ENCODE measurements at places on chromosomes 3 and 15. TPM values are rescaled to one million over a fixed set of nuclear protein-coding genes. Genes with fewer than 3 reads are reported as not detected.

DNA sequence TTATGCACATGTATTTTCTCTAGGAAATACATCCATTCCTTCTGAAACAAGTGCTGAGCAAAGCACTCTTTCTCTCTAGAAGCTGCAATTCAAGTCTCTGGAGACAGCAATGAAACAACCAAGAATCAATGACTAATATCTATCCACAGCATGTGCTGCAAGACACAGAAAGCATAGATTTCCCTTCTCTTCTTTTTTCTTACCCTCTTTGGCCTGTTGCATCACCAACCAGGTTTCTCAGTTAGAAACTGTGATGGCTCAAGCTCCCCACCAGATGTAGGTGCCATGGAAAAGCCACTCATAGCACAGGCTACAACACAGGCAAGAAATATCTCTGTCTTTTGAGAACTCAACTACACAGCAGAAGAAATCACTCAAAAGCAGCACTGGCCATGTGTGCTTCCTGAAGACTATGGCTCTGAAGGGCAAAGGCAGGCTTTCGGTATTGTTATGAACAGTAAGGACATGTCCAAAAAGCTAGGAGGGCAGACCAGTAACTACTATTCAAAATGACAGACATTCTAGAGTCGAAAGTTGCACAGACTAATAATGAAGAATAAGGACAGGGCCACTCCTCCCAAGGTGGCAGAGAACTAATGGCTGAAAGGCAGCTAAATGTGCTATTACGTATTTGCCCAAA, 15.5 kb downstream of the ZDHHC3 start:
- DNase-seq: no peak

SGO1 gene
- not detected for total RNA-seq

IL16 gene
- 2.9 TPM for total RNA-seq

DNA sequence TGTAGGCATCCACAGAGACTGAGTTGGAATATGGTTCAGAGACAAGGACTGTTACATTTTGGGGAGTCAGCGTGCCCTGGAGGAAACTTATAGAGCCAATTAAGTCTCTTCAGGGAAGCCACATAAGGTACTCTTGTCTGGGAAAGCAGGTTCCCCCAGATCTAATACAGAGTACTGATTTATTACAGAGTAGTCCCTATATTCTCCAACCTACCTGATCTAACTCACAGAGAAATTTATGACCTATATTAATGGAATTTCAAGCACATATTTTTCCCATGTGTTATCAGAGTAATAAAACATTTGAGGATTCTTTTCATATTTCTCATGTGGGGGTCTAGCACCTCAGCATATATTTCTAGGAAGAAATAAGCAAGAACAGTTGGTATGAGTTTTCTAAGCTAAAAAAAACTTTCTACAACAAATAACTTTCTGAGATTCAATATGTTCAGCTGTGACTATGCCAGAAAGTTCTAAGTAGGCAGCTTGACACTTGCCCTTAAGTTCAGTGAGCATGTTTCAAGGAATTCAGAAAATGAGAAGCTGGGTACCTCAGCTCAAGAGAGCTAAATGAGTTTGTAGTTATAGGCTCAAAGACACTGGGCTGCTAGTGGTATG, 75.3 kb upstream of the COL8A1 start:
- no peak for DNase-seq

DNA sequence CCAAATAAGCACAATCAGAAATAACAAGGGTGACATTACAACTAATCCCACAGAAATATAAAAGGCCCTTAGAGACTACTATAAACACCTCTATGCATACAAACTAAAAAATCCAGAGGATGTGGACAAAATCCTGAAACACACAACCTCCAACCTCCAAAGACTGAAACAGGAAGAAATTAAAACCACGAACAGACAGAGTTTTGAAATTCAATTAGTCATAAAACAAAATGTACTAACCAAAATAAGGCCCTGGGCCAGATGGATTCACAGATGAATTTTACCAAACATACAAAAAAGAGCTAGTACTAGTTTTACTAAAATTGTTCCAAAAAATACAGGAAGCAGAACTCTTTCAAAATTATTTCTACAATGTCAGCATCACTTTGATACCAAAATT, 1043.6 kb downstream of the DIPK2A start:
- no peak for DNase-seq

- DNase-seq: no peak
These were observed 7.5 kb downstream of the PSTPIP1 start for GRCh38 chr15:77002436-77002835.

DNA sequence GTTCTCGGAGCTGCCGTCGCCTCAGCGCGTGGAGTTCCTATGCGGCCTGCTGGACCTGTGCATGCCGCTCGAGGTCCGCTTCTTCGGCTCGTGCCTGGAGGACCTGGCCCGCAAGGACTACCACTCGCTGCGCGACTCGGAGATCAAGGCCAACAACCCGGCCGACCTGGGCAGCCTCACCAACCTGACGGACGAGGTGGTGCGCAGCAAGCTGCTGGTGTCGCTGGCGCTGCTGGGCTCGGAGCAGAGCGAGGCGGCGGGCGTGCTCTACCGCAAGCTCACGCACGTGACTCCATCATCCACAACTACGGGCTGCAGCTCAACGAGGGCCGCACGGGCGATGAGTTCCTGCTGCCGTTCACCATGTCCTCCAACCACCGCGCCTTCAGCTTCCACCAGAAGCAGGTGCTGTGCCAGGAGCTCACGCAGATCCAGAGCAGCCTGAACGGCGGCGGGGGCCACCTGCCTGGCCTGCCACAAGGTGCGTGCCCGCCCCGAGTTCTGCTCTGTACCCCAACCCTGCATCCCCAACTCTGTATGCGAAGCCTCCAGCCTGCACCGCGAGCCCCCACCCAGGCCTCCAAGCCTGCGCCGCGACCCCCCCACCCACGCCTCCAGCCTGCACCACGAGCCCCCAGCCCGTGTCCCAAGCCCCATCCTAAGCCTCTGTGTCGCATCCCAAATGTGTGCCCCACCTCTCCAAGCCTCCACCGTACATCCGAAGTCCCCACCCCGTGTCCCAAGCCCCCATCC, 178.2 kb downstream of the OR4M2 start:
- no peak for DNase-seq

GRCh38 chr3:129254536-129255230, 5.3 kb downstream of the COPG1 start:
- no peak for DNase-seq

DNA sequence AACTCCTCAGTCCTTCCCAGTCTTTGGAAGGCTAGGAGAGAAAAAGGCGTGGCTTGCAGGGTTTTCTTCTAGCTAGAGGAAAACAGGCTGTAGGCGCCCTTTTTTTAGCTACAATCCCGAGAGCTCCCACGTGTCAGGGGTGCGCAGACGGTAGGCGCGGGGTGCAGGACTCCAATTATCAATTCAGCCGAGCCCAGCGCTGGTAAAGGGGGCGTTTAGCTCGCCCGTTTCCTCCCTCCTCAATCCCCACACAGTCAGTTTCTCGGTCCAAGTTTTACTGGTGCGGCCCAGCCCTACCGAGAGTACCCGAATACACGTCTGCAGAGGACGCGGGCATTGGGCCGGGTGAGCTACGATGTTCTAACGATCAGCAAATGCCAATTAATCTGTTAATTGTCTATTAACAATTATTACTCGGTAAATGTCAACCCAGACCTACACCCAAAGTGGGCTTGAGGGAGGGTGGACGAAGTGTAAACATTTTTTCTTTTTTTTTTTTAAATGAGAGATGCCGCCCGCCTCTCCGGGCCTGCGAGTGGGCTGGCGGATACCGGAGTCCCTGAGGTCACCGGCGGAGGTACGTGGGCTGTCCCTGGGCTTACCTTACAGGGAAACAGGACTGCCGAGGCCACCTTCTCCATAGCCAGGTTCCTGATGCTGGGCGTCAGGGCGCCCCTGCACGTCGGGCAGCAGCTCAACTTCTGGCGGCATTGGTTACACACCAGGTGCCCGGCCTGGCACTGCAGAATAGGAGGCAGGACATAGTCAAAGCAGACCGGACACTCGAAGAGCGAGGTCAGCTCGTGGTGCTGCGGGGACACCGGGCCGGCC, 923 bp downstream of the SIAH2 start:
- DNase-seq: peak; percentile 58

GUCA1C gene
- 4.4 TPM for total RNA-seq

DNA sequence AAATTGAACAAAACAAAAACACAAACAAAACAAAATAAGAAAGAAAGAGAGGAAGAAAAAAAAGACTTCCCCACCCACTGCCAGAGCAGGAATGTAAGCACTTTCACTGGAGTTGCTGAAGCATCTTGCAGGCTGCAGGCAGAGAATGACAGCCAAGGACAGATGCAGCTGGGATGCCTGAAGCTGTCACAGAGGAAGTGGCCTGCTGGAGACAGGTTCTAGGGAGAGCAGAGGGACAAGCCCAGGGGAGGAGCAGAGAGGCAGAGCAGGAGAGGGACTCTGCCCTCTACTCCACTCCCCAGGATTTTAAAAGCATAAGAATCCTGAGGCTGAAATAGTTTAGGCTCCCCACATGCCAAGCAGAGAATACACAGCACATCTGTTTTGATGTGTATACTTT, 326.2 kb downstream of the TUSC7 start:
- no peak for DNase-seq

CAPN3 gene
- total RNA-seq: 9.6 TPM

DNA sequence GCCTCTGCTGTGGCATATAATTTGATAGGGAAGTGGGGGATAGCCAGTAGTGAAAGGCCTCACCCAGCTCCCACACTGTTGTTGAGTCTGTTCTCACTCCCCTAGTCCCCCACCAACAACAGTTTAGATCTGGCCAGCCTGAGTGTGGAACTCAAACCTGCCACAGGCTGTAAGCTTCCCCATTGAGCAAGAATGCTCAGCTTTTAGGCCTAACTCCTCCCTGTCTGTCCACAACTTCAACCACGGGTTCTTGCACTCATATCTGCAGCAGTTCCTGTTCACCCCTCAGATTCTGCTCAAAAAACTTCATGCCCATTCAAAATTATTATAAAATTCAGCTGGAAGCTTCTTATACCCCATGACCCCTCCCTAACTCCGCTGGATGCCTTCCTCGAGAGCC, 975.1 kb downstream of the NSUN3 start:
- DNase-seq: no peak

- DNase-seq: no peak
These were observed 142.9 kb upstream of the ANKRD28 start for GRCh38 chr3:15940641-15941040.

DNA sequence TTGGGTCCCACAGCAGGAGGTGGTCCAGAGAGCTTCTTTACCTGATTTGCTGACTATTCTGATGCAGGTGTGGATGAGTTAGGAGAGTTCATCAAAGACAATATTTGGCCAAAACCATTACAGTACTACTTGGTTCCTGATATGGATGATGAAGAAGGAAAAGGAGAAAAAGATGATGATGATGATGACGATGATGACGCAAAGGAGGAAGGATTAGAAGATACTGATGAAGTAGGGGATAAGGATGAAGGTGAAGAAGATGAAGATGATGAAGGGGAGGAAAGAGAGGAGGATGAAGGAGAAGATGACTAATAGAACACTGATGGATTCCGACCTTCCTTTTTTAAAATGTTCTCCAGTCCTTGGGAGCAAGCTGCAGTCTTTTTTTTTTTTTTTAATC, 148.7 kb downstream of the GBE1 start:
- DNase-seq: no peak

- DNase-seq: peak; percentile 51
These were observed 61.0 kb downstream of the IQSEC1 start for GRCh38 chr3:13012221-13012691.

DNA sequence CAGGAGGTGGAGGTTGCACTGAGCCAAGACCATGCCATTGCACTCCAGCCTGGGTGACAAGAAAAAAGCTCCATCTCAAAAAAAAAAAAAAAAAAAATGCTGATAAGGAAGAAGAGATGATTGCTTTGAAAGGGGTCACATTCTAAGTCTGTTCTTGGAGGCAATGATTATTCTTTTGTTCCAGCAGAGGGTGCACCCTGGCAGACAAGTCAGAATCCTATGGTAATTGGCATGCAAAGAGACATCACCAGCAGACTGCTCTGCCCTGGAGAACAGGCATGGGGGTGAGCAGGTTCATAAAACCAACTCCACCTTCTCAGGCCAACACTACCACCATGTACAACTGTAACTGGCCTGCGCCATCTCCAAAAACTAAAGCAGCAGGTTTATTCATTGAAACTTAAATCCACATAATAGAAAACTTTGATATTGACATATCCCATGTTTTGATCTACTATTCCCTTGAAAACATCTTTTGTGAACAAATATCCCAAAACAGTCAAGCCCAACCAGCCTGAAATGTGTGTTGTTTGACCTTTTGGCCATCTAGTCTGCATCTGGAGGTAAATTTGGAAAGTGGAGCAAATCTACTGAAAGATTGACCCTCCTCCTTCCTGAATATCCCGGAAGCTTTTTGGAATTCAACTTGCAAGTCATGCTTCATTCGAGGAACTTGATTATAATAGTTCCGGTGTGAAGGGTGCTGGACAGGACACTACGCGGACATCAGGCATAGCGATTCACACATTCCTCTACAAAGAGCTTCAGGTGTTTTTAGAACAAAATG, 100.3 kb downstream of the MECOM start:
- no peak for DNase-seq

GRCh38 chr15:58203537-58203936, 65.4 kb downstream of the AQP9 start:
- no peak for DNase-seq

SLC22A14 gene
- not detected for total RNA-seq

GRCh38 chr3:36416599-36416998, 36.3 kb downstream of the STAC start:
- no peak for DNase-seq

- peak; percentile 33 for DNase-seq
These were observed 8.6 kb downstream of the CLEC3B start for GRCh38 chr3:45034612-45035252.

MYRIP gene
- 5.2 TPM for total RNA-seq

DNA sequence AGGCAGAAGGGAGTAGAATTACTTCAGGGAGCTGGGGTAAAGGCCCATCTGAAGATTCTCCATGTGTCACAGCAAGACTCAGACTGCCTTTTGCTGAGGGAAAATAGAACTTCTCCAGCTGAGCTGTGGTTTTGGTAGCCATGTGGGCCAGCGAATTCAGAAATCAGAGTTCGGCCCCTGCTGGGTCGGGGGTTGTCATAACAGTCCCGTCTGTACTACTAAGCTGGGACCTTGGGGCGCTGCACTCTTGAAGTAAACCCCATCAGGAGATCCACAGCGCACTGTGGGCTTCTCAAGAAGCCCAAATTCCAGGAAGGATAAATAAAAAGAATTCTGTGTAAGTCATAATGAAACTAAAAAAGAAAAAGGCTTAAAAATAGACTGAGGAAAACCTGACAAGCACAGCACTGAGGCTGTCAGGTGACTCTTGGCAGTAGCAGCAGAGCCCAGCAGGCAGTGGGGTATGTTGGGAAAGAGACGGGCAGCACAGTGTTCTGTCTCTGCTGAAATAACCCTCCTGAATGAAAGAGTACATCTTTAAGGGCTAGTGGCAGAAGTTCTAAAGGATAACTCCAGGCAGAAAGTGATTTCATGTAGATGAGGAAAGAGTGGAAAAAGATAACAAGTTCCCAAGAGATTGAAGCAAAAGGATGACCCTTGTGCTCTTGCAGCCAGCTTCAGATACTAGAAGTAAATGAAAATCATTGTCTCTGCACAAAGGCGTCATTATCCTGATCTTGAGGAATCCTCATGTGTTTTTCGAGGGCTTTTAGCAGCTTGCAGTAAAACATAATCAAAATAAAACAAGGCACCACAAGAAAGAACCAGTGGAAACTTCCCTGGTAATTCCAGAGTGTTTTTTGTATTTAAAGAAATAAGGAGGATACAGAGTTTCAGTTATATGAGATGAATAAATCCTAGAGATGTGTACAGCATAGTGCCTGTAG, 74.5 kb downstream of the RAB7A start:
- DNase-seq: no peak

Measured in body of pancreas (tissue), 4 donors.